Stimulated activated CD4-positive, alpha-beta T cell treated with anti-CD3 and anti-CD28 coated beads, Interleukin-2, amount 100 ng/mL, for 24 hours (primary cell): ENCODE measurements at places on chromosomes 6 and 20.

GRCh38 chr6:31940256-31940664, 5.6 kb upstream of the CFB start:
- DNase-seq, result no peak

DNA sequence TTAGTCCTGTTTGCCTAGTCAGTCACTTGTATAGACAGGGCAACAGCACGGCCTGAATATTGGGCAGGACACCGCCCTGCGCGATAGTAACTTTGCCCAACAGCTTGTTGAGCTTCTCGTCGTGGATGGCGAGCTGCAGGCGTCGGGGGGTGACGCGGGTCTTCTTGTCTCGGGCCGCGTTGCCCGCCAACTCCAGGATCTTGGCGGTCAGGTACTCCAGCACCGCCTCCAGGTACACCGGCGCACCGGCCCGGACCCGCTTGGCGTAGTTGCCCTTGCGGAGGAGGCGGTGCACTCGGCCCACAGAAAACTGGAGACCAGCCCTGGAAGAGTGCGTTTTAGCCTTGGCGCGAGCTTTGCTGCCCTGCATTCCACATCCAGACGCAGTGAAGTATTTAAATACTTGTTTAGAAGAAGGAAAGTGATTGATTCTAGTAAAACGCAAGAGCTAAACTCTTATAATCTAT, 92.8 kb upstream of the BTN3A2 start:
- DNase-seq, result peak; percentile 50

DNA sequence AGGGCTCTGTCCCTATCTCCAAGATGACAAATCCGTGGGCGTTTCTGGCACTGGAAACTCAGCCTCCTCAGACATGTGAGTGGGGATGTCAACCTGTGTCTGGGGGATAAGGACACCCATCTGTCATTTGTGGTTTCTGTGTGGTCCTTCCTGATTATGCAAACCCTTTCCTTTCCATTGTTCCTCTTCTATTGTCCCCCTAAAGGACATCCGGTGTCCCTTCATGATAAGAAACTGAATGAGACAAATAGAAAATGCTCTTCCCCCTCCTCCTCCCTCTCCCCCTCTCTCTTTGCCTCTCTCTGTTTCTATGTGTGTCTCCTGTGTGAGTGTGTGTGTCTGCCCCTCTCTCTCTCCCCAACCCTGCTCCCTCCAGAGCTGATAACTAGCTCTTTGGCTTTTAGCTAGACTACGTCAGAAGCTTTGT, 11.5 kb upstream of the GLP1R start:
- no peak for DNase-seq

GRCh38 chr6:158467923-158468322, 92.0 kb upstream of the TMEM181 start:
- no peak for DNase-seq

DNA sequence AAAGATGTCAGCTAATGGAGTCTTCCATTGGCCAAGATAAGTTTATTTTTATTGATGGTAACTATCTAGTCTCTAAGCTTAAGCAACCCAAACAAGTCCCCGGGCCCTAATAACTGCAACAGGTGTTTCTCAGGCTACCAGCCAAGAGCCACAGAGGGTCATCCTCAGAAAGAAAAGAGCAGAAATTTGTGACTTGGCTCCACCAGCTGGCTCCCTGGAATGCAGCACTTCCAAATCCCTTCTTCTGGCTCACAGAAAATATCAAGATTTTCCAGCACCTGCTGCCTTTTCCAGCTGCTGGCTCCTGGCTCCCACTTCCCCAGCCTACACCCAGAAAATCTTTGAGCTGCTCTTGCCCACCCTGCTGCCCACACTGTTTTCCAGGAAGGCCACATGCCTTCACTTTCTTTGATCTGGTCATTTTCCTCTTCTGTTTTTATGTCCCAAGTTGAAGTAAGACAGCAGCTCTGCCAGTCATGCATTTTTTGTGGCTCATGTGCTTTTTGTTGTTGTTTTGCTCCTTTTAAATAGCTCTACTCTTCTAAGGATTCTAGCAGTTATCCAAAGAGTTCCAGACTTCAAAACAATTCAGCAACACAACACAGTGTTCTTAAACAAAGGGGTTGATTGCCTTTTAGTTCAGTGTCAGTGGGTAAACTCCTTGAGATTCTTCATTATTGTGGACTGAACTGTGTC, 151.0 kb upstream of the SMLR1 start:
- DNase-seq, result no peak

- DNase-seq, result no peak
Observed at GRCh38 chr20:20447196-20447595, 79.3 kb downstream of the INSM1 start.

DNA sequence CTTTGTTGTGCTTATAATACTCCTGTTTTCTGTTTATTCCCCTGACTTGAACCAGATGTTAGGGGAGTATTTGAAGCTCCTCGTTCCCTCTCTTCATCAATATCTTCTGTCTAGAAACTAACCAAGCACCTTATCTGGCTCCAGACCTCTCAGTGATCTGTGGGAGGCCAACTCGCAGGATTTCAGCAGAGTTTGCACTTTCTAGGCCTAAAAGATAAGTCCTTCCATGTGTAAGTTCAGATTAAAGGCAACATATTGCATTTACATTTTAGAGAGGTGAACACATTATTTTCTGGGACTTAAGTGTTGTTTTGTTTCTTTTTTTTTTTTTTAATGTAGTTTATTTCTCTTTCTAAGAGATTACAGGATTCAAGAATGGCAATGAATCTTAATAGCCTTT, 139.4 kb upstream of the AKAP12 start:
- no peak for DNase-seq

DNA sequence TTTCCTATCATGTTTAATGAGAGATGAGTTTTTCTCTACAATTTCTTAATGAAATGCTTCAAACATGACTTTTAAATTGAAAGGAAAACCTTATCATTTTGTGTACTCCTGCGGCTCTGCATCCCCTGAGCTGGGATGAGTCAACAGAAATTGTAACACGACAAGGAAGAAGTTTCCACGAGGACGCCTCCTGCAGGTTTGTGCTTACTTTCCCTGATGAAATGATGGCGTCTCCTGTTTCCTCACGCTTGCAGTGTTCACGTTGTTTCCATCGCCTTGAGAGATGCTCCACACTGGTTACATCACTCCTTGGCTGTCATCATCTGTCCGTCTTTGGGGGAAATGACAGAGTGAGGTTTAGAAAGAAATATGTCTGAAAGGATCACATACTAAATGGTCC, 233.7 kb upstream of the ZFP64 start:
- no peak for DNase-seq

DNA sequence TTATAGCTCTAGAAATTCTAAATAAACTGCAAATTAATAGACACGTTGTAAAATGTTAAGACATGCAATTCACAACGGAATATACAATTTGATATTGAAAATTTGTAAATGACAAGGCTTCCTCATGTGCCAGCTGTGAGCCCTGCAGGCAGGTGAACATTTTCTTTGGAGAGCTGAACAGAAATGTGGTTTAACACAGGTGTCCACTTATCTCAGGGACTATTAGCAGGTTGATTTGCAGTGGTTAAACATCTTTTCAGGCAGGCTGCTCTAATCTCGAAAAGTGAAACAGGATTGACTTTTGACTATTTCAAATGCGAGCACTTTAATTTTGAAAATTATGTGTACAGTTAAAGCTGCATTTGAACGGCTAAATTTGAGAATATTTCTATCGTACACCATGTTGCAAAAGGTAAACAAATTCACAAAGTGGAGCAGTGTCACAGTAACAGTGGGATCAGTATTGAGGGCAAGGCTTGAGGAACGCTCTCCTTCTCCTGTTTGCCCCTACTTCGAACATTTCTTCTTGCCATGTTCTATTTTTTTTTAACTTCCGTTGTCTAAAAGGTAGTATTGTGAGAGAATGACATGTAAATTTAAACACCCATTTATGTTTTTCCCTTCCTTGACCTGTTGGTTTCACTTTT, 210.8 kb downstream of the CDKAL1 start:
- DNase-seq, result no peak

- DNase-seq, result no peak
Observed at GRCh38 chr6:145405006-145405551, 330.2 kb downstream of the EPM2A start.

DNA sequence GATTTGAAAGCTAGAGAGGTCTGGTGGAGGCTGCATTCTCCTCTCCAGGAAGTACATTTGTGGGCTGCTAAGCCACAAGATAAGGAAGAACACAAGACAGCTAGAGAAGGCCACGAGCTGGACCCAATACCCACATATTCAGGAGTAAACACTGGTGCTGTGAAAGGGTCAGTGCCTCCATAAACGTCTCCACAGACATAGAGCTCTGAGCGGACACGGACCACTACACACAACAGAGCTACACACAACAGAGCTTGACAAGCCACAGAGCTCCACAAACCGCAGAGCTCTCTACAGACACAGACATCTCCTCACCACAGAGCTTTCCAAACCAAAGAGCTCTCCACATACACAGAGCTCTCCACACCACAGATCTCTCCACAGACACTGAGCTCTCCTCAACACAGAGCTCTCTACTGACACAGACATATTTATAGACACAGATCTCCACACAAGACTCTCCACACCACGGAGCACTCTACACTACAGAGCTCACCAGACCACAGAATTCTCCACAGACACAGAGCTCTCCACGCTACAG, 51.9 kb downstream of the ERMARD start:
- no peak for DNase-seq

DNA sequence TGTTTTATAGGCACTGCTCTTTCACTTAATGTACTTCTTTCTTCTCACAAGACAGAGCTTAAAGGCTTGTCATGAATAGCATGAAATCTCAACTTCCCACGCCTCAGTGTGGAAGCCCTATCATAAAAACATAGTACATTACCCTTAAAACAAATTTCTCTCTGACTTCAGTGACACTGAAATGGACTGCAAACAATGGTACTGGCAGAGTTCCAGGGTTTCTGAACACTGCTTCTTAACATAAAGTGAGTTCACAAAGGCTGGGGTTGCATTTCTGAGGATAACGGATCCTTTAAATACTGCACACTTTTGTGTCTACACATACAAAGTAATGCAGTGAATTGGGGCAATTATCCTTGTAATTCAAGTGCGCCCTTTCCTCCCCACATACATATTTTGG, 32.3 kb upstream of the PLEKHG1 start:
- no peak for DNase-seq

- DNase-seq, result no peak
Observed at GRCh38 chr6:126723541-126724170, 383.7 kb downstream of the CENPW start.
